Fibroblast of lung (primary cell): ENCODE measurements at places on chromosomes 11 and 22. TPM values are rescaled to one million over a fixed set of nuclear protein-coding genes. Genes with fewer than 3 reads are reported as not detected.

Gene HBE1
- total RNA-seq = 0.33 TPM in 1 of 2 replicates, not detected in the other

DNA sequence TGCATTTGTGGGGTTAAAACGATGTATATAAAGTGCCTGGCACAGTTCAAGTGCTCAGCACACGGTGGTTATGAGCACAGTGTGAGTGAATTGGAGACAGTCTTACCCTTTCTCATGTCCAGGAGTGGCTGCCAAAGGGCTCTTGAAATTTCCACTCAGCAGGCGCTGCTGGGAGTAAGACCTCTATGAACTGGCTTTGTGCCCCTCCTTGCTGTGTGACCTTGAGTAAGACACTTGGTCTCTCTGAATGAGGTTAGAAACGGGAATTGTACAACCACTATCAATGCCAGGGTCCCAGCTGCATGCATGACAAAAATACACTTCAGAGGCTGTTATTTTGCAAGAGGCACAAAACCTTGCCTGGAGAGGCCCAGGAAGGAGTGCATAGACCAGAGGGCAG, 86.6 kb downstream of the TSPAN18 start:
- H3K27me3 ChIP-seq = peaks cover 12% of the 10 kb centered on the region
- no peak overlapping the region for H3K4me3 ChIP-seq
- H3K4me1 ChIP-seq = no peaks in the 10 kb centered on the region
- DNase-seq = no peak
- no peak overlapping the region for H3K27ac ChIP-seq
- H3K36me3 ChIP-seq = no peaks in the 10 kb centered on the region

DNA sequence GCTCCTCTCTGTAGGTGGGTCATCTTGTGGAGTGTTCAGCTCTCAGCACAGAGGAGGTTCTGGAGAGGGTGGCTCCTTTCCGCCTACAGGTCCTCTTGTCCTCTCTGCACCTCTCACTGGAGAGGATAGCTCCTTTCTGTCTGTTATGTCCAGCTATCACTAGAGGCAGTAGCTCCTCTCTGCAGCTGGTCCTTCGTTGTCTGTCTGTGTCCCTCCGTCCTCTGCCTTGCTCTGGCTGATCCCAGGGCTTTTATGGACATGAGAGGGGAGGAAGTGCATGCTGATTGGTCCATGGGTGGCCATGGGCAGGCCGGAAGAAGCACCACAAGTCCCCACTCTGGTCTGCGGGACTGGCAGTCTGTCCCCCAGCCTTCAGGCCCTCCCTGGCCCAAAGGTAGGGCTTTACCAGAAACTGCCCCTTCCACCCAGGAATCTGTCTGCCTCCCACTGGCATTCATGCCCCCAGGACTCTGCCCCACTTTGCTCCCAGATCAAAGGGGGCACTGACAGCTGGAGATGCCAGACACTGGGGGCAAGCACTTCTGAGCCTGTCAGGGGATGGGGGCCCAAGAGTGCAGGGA, 38.6 kb upstream of the CALCB start:
- no peak for DNase-seq
- H3K4me1 ChIP-seq = no peaks in the 10 kb centered on the region
- H3K27me3 ChIP-seq = no peaks in the 10 kb centered on the region
- no peak overlapping the region for H3K27ac ChIP-seq

DNA sequence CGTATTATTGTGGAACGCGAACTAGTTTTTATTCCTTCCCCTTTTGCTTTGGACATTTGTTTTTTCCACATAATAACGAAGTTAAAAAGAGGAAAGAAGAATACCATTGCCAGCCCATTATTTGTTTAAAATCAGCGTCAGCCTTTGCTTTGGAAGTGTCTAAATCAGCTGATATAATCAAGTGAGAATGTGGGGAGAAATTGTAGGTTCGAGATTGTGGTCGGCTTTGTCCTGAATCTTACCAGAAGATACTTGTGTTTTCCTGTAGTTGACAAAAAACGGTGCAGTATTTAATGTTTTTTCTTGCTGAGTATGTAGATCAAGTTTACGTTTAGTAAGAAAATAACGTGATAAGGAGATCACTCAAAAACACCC, 935 bp downstream of the ZNF143 start:
- peak; percentile 49 for DNase-seq
- no peaks in the 10 kb centered on the region for H3K27me3 ChIP-seq

DNA sequence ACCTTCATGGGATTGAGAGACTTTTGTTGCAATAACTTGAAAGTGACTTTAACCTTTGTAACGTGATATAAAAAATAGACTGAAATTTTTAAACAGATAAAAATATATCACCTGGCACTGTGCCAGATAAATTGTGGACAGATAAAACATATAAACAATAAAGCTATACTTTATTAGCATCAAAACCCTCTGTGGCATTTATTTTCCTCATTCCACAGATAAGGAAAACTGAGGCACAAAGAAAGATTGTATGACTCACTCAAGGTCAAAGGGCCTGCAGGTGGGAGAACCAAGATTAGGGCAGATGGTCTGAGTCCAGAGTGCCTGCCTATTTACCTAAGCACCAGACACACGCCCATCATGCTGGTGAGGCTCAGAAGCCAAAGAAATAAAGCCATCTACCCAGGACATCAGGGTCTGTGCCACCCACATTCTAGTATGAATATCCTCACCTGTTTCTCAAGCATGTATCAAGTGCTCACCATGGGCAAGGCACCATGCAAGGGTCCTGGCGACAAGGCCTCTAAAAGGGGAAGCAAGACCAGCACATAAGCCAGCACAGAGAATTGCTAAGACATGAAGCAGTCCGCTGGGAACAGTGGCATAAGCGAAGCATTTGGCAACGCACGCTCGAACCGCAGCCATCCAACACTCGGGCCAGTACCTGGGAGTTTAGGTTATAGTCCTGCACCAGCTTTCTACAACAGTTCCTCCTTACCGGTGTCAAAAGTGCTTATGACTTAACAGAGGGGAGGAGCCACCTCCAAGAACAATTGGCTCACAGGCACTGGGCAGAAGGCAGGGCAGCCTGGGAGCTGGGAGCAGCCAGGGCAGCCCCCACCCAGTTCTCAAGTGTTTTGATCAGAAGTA, 17.6 kb downstream of the MYH9 start:
- no peaks in the 10 kb centered on the region for H3K27me3 ChIP-seq
- H3K4me3 ChIP-seq = no peak overlapping the region
- peak; percentile 63 for DNase-seq
- peaks cover 72% of the 10 kb centered on the region for H3K4me1 ChIP-seq
- H3K36me3 ChIP-seq = peaks cover 8% of the 10 kb centered on the region

Gene CRYBA4
- total RNA-seq = not detected in 2 replicates

Gene PGA5
- total RNA-seq = 3.3 TPM in 1 of 2 replicates, not detected in the other

GRCh38 chr11:33059331-33060007, 20.1 kb downstream of the TCP11L1 start:
- no peaks in the 10 kb centered on the region for H3K36me3 ChIP-seq
- no peaks in the 10 kb centered on the region for H3K27me3 ChIP-seq
- DNase-seq = no peak
- no peak overlapping the region for H3K27ac ChIP-seq
- peaks cover 3% of the 10 kb centered on the region for H3K4me1 ChIP-seq

DNA sequence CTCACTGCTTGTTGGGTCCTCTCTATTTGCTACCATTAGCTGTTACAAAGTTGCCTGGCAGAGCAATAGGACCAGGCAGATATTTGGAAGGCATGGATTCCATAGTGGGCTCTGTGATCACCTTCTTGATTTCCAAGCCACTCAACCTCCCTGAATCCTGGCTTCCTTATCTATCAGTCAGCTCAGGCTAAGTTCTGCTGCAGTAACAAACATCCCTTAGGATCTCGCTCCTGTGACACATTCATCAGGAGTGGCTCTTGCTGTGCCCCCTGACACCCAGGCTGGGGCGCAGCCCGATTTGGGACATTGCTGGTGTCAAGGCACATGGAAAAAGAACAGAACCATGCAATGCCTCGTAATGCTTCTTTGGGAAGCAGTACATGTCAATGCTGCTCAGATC, 503.9 kb downstream of the TBC1D22A start:
- H3K27ac ChIP-seq = no peak overlapping the region
- no peak for DNase-seq
- no peaks in the 10 kb centered on the region for H3K36me3 ChIP-seq
- H3K4me3 ChIP-seq = no peak overlapping the region
- no peaks in the 10 kb centered on the region for H3K4me1 ChIP-seq
- no peaks in the 10 kb centered on the region for H3K27me3 ChIP-seq

Gene CNIH2
- 0.17 TPM in 1 of 2 replicates, not detected in the other for total RNA-seq

GRCh38 chr11:79087238-79087960, 353.4 kb downstream of the TENM4 start:
- no peak overlapping the region for H3K27ac ChIP-seq
- H3K36me3 ChIP-seq = no peaks in the 10 kb centered on the region

- H3K27me3 ChIP-seq = no peaks in the 10 kb centered on the region
- DNase-seq = no peak
- no peaks in the 10 kb centered on the region for H3K4me1 ChIP-seq
- no peak overlapping the region for H3K4me3 ChIP-seq
Observed at GRCh38 chr22:50684501-50684900, 11.9 kb downstream of the SHANK3 start.

DNA sequence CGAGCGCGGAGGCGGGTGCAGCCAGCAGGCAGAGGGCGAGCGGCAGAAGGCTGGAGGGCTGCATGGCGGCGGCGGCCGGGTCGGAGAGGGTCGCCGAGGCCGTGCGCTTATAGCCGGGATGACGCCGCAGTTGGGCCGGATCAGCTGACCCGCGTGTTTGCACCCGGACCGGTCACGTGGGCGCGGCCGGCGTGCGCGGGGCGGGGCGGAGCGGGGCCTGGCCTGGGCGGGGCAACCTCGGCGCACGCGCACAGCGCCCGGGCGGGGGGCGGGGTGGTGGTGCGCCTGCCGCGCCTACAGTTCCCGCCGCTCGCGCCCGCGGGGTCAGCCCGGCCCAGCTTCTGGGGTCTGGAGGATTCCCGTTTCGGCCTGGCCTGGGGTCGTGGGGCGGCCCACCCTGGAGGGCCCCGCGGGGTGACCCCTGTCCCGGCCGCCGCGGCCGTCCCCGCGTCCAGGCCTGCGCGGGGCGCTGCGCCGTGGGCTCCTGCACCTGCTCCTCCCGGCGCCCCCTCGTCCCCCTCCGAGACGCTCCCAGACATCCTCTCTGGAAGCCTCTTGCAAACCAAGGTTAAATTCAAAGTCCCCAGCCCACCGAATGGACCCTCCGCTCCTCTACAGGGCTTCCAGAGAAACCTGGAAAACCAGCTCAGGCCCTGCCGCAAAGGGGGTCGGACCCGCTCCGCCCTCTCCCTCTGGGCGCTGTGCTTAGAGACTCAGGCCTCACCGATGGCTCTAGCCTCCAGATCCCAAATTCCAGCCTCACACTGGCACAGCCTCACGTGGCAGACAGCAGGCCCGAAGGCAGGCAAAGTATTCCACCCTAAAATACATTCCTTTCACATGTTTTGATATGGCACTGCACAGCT, at the start of gene CTSD:
Gene CTSD, minus strand, starts transcription at position 132 of the 866 bp plus-strand sequence. Its CDS starts 68 bp downstream, at position 64.
- peaks cover 30% of the 10 kb centered on the region for H3K4me1 ChIP-seq
- H3K27ac ChIP-seq = peak within 1 kb of the TSS; percentile 52
- H3K27me3 ChIP-seq = no peaks in the 10 kb centered on the region

DNA sequence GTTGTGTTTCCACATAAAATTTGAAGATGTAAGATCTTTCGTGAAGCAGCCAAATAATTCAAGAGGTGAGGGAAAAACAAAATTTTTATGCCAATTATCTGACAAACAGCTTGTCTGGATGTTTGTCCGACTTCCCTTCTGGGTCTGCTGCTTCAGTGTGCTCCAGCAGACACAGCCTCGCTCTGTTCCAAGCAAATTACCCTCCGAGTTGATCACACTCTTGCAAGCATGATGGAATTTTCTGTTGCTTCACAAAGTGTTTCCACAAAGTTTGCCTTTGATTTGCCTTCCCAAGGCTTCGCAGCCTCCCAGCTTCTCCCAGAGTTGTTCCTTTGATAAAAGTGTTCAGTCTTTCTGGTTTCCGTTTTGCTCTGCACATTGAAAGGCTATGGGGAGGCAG, 78.4 kb upstream of the SEZ6L start:
- H3K4me3 ChIP-seq = no peak overlapping the region
- H3K4me1 ChIP-seq = no peaks in the 10 kb centered on the region
- H3K27me3 ChIP-seq = no peaks in the 10 kb centered on the region

DNA sequence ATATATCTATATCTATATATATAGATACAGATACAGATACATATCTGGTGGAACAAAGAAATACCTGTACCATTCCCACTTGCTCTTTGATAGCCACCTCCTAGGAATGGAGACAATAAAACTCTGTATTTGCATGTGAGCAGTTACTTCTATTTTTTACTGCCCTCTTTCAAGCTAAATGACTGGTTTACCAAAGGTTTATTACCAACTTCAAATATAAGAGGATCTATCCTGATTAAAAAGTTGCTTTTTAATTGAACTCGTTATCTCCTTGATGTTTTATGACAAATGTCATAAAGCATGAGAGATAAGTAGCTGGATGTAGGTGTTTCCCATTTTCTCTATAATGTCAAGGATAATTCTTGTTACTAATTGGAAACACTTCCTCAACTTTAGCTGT, 21.7 kb upstream of the GRIK4 start:
- H3K27ac ChIP-seq = no peak overlapping the region
- H3K27me3 ChIP-seq = no peaks in the 10 kb centered on the region
- DNase-seq = no peak

Gene TIGD3
- total RNA-seq = under 0.01 and 0.17 TPM in 2 replicates

Gene PHETA2
- 20.0 and 24.9 TPM in 2 replicates for total RNA-seq

Gene ZNF215
- total RNA-seq = 3.6 and 4.1 TPM in 2 replicates

Gene PATE2
- total RNA-seq = 0.17 TPM in 1 of 2 replicates, not detected in the other

DNA sequence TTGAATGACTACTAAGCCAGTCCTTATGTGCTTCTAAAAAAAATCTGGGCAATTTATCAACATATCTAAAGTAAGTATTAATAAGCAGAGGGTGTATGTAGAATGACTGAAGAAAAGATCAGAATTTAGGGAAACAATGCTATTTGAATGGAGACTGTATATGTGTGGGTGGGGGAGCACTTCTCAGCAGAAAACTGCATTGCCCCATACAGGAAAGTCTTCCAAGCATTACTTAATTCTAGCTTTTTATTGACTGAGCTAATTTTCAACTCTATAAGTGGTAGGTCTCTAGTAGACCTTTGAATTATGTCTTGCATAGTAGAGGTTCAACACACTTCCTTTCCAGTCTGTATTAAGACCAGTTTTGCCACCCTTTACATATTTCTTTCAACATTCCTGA, 41.7 kb downstream of the CASP12 start:
- no peak for DNase-seq
- no peak overlapping the region for H3K27ac ChIP-seq
- no peaks in the 10 kb centered on the region for H3K27me3 ChIP-seq
- H3K4me3 ChIP-seq = no peak overlapping the region
- H3K36me3 ChIP-seq = no peaks in the 10 kb centered on the region
- no peaks in the 10 kb centered on the region for H3K4me1 ChIP-seq

DNA sequence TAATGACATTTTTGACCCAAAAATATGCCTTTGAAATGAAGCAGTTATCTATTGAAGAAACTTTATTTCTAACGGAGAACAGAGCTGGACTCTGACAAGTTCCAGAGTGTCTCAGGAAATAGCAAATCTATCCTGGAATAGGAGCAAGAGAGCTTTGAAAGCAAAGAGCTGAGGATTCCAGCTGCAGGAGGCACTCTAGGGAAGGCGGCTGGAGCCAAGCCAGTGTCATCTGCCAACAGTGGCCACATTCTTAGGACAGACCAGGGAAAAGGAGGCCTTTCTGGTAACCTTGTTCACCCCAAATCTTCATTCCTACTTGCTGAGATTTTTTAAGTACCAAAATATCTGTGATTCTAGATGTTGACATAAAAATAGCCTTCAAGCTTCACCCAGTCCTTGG, 493.5 kb upstream of the B3GAT1 start:
- no peaks in the 10 kb centered on the region for H3K27me3 ChIP-seq
- no peak for DNase-seq
- no peak overlapping the region for H3K27ac ChIP-seq
- no peak overlapping the region for H3K4me3 ChIP-seq
- H3K36me3 ChIP-seq = no peaks in the 10 kb centered on the region
- no peaks in the 10 kb centered on the region for H3K4me1 ChIP-seq

- no peaks in the 10 kb centered on the region for H3K36me3 ChIP-seq
- peak overlapping the region; percentile 82 for H3K27ac ChIP-seq
Observed at GRCh38 chr11:12089473-12089872, 20.9 kb upstream of the MICAL2 start.
